Cerebellar cortex (tissue), 1 donor: ENCODE measurements at places on chromosomes 4 and X.

- DNase-seq, result no peak
Measured at GRCh38 chr4:113142351-113142750, 92.9 kb downstream of the ANK2 start.

GRCh38 chr4:4289597-4289940 lies 385 bp downstream of the LYAR start:
- DNase-seq, result no peak

GRCh38 chr4:30920043-30920442 lies 199.9 kb downstream of the PCDH7 start:
- no peak for DNase-seq

DNA sequence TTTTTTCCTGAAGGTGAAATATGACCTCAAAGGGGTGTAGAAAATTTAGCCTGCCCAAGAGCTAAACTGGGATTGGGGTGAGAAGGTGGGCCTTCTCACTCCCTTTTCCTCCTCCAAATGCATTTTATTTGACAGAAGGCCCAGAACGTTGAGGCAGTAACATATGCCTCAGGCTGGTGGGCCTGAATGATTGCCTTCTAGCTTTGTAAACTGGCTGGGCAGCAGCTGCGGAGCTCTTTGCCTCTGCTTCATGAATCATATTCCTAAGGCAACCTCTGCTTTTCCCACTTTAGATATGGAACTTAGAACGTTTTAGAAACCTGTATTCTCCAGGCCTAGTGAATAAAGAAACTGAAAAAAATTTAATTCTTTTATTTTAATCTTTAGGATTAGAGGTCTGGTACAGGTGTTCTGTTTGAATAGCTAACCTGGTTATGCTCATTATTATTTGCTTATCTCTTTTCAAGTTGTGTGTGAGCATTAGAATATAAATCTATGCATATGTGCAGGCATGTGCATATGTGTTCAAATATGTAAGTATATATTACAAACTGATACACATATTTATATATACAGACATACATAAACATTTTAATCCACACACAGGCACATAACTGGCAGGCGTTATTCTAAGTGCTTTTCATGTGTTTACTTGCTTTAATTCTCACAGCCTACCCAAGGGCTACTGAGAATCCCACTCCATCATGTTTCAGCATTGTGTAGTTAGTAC lies 11.5 kb downstream of the PRDM8 start:
- no peak for DNase-seq

DNA sequence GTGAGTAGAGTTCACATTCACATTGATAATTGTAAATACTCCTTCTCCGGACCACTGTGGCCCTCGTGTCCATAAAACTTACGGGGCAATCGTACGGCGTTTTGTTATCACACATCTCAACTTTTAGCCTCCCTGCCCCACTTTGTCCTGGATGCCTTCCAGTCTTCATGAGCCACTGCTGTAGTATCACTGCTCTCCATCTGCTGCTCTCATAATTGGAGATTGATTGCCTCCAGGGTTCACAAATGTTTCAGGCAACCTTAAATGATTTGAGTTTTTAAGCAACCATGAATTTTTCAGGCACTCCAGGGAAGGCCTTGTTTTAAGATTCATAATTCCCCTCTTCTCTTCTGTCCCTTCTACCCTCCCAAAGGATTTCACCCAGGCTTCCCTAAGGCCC lies 28.4 kb downstream of the ALPK1 start:
- peak; percentile 21 for DNase-seq

- DNase-seq, result no peak
Measured at GRCh38 chr4:86720508-86721068, 126.5 kb downstream of the PTPN13 start.

DNA sequence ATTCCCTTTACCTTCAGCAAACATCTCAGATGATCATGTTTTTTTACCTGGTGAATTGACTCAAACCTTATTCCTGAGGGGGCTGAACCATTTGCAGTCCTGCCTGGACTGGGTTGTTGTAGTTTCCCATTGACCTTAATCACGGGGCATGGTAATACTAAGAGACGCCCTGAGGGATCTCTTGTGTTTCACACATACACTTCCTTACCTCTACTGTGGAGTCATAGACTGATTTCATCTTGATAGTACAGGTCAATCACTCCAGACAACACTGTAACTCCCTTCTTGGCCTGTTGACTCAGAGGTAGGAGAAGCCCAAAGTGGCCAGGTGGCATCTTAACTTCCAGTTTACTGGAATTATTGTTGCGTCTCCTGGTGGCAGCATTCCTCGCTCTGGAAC lies 1064.0 kb upstream of the PCDH10 start:
- DNase-seq, result no peak

DNA sequence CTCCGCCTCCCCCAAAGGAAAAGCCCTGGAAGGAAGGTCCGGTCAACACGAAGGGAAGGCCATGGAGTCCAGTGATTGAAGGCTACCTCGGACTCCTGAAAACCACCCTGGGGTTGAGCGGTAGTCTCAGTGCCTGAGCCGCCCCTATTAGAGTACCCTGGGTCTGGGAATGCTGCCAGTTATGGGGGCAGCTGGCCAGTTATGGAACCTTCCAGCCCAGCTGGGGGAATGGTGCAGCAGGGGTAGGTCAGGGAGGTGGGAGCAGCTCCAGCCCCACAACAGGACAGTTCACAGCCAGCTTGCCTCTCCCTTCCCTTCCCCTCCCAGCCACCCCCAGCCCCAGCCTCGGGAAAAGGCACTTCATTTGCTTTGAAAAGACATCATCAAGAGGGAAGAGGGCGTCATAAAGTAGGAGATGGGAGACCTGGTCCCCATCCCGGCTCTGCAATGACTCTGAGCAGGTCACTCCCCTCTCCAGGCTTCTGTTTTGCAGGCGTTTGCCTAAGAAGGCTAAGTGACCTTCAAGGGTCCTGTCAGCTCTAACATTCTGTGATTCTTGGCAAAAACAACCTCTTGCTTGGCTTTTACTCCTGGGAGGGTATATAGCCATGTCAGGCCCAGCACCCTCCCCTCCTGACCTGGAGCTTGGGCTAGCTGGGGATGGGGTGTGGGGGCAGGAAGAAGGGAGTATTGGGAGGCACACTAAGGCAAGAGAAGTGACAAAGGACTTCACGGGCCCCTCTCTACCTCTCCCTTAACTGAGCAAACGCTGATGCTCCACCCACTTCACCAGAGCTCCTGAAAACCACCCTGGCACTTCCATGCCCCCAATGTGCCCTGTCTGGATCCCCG lies 8.0 kb downstream of the APLN start:
- DNase-seq, result no peak

GRCh38 chrX:63349307-63349706 lies 1.8 kb downstream of the SPIN4 start:
- peak; percentile 5 for DNase-seq

- peak; percentile 66 for DNase-seq
Measured at GRCh38 chrX:69133921-69134542, 31.2 kb downstream of the PJA1 start.

GRCh38 chr4:113950207-113950606 lies 29.2 kb downstream of the ARSJ start:
- DNase-seq, result no peak

- DNase-seq, result no peak
Measured at GRCh38 chr4:84496706-84497503, 2.2 kb downstream of the NKX6-1 start.

GRCh38 chr4:26150948-26151347 lies 169.9 kb upstream of the RBPJ start:
- DNase-seq, result no peak

GRCh38 chrX:145919400-145919799 lies 101.8 kb downstream of the SLITRK2 start:
- DNase-seq, result no peak

DNA sequence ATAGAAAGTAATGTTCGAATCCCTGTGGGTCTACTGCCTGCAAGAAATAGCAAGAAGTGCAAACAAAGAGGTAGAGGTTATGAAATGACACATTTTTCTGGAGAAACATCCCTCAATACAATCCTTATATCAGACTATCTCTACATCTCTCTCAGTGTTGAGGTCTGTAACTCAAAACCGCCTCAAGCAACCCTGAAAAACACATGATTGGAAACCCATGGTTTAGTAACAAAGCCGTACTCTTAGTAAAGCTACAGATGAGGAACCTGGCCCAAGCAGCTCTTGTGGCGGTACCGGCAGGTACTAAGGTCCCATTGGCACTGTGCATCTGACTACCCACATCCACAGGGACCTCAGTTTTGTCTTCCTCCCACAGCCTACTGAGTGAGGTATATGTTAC lies 53.9 kb downstream of the IRF2 start:
- DNase-seq, result no peak

DNA sequence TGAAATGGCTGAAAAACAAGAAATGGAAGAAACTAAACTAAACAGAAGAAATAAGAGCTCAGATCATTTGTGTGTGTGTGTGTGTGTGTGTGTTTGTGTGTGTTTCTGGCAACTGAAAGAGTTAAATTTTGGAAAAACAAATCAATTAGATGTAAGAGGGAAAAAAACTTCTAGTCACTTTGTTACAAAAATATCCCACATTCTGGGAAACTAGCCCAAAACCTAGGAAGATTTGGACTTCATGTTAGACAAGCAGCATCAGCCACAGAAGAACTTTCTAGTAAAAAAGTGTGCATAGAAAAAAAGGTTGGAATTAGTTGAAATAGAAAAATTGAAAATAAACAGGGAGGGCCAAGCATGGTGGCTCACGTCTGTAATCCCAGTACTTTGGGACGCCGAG lies 111.6 kb upstream of the PRKG2 start:
- DNase-seq, result no peak

DNA sequence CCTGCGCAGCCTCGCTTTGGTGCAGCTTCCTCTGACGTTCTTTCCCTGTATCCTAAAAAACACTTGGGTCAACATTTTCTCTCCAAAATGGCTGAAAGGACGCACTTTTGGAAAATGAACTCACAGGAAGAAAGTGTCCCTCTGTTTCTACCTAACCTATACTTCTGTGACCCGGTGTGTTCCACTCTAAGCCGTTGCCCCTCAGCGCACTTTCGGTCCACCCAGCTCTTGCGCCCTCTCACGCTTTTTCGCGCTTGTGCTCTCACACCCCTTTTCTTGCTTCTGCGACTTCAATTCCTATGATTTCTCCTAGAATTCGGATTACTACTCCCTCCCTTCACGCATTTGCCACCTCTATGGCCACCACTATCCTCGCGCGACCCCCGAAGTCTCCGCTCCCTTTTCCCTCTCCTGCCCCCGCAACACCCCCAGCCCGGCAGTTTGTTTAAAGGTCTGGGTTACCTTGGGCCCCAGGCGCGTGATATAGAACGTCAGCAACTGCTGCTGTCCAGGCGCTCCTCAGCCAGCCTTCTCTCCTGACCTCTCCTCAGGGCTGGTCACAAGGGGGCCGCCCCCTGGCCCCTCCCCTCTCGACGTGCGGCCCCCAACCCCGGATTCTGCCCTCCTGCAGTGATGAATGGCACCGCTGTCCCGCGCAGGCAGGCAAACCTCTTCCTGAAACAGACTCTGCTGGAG lies at the start of gene USP51:
TSS of gene USP51 (minus strand) at position 535 of the 696 bp plus-strand sequence. CDS start 909 bp downstream, outside the sequence.
- peak; percentile 51 for DNase-seq

DNA sequence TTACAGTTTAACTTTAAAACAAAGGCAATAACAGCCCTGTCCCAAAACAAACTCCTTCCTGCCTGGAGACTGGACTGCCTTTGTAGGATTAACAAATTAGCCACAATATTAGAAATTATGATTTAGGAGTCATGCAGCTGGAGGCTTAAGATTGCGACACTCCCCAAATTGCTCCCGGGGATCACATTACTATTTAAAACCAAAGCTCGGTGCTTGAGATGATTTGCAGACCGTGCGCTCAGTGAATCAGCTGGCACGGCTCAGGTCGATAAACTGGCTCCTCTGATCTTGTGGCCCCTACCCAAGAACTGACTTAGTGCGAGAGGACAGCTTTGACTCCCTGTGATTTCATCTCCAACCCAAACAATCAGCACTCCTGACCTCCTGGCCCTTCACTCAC lies 829.3 kb downstream of the NLGN4X start:
- DNase-seq, result no peak

- no peak for DNase-seq
Measured at GRCh38 chr4:155143512-155143911, 64.9 kb upstream of the NPY2R start.
